ENCODE measurements at places on chromosomes 16 and 17.

DNA sequence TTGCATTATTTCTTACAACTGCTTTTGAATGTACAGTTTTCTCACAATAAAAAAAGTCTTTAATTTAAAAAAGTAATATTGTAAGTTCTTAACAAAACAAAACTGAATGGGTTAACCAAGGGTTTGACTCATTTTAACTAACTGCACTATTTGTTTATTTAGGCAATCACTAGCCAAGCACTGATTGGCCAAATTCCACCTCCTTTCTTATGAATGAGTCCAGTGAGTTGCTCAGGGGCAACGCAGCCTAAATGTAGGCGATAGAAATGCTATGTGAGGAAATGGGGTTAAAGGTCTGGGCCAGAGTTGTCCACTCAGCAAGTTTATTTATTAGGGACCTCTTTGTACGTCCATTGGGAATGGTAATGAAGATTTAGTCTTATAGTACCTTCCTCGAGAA lies 89.6 kb upstream of the MAF start:
- no peak for DNase-seq

GRCh38 chr17:2396192-2396567 lies 4.7 kb downstream of the MNT start:
- no peak for DNase-seq

- no peak for DNase-seq
Observed at GRCh38 chr16:84531671-84532111, 27.2 kb upstream of the MEAK7 start.

- DNase-seq: no peak
Observed at GRCh38 chr16:8920645-8921346, 38.6 kb downstream of the LITAFD start.

- no peak for DNase-seq
Observed at GRCh38 chr17:75807861-75808260, 23.3 kb downstream of the UNK start.
